ENCODE measurements at places on chromosomes 6 and 20.

- DNase-seq = no peak
These were observed 145.1 kb upstream of the SMLR1 start for GRCh38 chr6:130682066-130682465.

GRCh38 chr6:85494547-85495536 is 45.0 kb downstream of the NT5E start:
- DNase-seq = no peak

GRCh38 chr6:88629838-88630494 is 333.5 kb downstream of the RNGTT start:
- DNase-seq = no peak

DNA sequence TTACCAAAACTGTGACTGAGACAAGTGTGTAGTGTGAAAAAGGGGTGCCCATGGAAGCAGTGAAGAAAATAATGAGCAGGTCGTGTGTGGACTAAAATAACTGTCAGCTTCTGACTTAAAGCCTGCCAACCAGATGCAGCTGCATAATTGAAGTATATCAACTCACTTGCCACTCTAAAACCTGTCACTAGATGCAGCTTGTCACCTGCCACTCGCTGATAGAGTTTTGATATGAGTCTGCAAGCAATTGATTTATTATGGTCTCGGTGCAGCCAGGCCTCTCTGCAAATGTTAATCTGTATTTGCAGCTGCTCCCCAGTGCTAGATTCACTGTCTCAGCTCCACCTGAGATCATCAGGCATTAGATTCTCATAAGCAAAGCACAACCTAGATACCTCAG is 1090.0 kb upstream of the EYS start:
- DNase-seq = no peak

GRCh38 chr6:83707829-83708545 is 914 bp downstream of the SNAP91 start:
- no peak for DNase-seq

DNA sequence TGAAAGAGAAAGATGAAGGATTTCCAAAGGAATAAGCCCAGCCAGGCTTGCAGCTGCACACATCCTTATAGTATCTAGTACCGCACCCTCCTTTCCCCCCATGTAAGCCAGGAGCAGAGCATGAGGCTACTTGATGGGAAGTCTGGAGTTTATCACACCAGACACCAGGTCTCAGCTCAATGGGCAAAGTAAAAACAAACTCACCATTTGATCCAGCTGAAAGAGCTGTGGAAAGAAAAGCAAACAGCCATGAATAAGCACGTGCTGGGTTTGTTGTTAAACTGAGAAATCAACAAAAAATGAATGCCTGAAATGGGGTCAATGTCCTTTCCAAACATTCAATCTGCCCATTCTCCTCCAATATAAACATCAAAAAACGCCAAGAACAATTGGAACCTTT is 50.6 kb upstream of the MAP7 start:
- no peak for DNase-seq

DNA sequence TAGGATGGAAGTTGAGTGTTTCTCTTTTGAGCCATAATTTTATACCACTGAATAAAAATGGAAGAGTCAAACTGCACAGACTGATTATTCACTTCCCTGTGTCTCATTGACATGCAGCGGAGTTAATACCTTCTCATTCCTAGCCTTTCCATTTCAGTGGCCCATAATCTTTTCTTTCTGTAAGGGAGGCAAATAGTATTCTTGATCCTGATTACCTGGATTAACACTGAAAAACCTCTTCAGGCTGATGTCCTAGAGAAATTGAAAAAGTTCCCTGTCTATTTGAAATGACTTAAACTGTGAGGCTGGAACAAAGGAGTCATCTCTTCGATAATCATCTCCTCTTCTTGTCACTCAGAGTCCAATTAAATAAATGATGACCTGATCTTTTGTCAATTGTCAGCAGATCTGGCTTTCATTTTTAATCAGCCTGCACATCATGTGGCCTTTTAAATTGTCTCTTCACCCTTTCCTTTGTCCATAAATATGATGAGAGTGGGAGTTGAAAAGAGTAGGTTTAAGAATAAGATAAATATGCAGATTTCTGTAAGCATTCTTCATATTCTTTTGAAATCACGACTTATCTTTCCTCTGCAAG is 713.0 kb downstream of the EPM2A start:
- no peak for DNase-seq

- no peak for DNase-seq
These were observed 508.1 kb upstream of the MAP3K7 start for GRCh38 chr6:91094806-91095475.

DNA sequence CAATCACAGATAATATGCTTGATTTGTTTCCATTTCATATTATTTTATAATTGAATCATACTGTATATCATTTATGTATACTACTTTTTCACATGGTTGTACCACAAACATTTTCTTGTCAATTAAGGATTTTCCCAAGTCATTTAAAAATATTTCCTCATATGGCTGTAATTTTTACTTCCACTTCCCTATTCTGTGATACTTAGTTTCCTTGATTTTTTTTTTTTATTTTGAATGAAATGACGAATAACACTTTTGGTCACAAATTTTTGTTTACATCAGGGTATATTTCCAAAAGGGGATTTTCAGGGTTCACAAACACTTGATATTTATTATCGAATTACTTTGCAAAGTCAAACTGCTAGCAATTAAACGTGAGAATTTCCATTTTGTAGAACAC is 515.6 kb downstream of the KIF16B start:
- no peak for DNase-seq

- DNase-seq = no peak
These were observed 294.9 kb upstream of the MARCKS start for GRCh38 chr6:113562248-113562647.

- DNase-seq = no peak
These were observed 39.8 kb upstream of the ISM1 start for GRCh38 chr20:13180986-13181889.

- DNase-seq = no peak
These were observed 5.1 kb upstream of the TOP1 start for GRCh38 chr20:41023549-41023948.

GRCh38 chr6:81793821-81794475 is 41.5 kb upstream of the TENT5A start:
- DNase-seq = no peak

- DNase-seq = no peak
These were observed 19.7 kb upstream of the SLC17A3 start for GRCh38 chr6:25893778-25894177.

All from GOT3 (cell line).